ENCODE measurements at places on chromosomes 2 and 18.

DNA sequence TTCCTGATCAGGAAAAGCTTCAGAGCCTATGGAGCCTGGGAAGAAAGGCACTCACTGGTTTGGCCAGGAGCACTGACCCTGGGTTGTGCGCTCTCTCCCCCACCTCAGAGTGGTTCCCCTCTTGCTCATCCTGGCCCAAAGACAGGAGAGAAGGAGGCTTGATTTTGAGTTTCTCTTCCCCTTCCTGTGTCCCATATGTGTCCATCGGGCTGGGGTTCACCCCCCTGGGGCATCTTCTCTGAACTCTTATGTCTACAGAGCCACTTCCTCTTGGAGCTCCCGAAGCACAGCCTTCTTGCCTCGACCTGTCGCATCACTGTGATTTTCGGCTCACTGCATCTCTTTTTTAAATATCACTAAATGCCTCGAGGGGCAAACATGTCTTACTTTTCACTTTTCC, 692.3 kb downstream of the RNF144A start:
- no peak for DNase-seq

DNA sequence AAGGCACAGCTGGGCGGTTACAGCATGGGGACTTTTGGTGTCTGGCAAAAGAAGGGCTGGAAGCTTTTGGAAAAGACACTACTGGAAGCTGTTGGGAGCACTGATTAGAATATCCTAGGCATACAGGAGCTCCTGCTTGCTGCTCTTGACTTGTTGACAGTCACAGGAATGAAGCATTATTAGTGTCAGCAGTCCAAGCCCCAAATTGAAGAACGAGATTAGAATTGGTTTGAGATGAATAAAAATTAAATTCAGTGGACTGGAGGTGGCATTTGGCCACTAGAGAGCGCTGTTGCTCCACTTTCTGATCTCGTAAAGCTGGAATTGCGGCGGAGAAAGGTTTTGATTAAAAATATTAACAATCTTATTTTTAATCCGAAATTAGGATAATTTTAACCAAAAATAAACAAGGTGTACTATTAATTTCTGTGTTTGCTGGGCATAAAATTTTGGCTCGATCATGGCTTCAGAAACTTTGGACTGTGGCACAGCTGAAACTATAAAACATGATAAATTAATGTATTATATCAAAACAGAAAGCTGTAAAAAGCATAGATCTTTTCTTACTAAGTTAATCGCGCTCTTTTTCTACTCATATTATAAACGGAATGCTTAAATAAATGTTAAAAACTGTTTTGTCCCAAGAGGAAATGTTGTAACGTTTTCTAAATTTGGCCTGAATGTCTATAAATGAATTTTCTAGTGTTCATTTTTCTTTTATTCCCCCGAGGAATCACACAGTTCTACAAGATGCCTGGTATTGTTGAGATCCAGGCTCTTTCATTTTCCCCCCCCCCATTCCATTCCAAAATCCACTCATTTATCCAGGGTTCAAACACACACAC, 2.4 kb upstream of the HOXD8 start:
- DNase-seq = no peak

DNA sequence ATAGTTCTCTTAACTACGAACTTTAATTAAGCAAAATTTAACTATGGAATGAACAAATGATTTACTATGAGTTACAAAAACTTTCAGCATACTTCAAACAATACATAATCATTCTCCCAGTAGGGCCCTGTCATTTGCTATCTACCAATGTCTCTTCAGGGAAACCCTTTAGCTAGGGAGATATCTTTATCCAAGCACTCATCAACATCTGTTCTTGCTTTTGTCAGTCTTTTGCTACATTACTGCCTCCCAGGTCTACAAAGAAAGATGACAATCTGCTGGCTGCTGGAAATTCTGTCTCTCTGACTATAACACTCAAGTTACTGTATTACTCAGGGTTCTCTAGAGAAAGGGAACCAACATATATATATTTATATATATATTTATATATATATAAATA, 1626.3 kb upstream of the CELF4 start:
- DNase-seq = no peak

DNA sequence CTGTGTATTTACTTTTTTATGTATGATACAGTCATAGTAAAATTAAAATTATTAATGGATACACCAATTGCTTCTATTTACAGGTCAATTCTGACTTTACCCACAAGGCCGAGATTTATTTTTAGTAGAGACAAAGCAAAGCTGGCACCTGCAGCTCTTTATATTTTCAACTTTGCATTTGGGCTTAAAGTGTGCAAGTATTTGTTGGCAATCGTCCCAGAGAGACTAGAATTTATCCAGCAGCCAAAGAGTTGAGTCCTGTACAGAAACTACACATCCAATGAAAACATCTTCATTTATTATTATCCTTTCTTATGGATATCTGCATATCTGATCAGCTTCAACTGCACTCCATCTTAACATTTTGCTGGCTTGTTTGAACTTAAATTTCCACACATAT, 485.6 kb downstream of the SOX11 start:
- no peak for DNase-seq

DNA sequence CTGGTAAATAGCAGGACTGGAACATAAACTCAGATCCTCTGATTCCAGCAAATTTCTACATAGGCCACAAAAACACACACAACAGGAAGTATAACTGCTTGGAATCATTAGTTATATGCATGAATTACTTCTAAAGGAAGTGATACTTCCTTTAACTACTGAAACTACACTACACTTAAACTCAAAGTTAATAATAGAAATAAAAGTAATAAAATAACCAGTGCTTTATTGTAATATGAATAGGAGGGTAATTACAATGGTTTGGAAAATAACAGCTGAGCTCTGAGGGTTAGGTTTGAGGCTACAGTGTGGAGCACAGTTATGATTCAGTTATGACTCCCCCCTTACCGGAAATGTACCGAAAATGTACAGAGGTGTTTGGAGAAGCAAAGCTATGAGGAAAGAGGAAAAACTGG, 18.5 kb upstream of the POLI start:
- DNase-seq = no peak

DNA sequence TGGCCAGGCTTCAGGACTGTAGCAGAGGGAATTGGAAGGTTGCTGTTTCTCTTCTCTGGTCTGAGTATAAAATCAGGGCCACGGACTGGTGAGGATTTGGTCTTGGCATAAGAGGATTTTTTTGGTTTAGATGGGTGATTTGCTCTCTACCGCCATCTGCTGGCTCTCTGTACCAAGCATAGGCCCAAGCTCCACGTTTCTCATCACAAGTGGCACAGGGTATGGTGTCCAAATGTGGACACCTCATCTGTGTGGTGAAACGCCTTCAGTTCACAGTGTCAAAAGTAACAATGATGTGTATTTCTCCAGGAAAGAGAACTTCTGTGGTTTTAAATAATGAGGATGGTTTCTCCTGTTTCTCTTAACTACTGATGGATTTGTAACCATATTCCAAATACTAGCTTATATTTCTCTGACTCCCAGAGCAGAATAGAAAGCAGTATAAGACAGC, 115.1 kb downstream of the EML6 start:
- no peak for DNase-seq

DNA sequence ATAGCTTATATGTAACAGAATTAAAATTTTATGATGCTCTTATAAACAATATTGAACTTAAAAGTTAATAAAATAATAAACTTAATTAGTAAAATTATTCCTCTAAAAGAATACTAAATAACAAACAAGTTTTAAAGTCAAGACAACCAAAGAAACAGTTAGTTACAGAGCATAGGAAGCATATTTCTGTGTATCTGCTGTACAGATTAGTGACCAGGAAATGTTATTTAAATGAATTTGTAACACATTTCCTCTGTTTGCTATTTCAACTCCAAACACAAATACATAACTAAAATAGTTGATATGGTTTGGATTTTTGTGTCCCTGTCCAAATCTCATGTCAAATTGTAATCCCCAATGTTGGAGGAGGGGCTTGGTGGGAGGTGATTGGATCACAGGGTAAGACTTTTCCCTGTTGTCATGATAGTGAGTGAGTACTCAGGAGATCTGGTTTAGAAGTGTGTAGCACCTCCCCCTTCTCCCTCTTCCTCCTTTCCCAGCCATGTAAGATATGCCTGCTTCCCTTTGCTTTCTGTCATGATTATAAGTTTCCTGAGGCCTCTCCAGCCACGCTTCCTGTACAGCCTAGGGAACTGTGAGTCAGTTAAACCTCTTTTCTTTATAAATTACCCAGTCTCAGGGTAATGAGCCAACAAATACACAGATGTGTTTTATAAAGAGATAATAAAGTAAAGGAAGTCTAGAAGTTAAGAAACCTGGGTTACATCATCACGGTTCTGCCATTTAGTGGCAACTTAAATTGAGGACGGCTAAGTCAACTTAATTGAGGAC, 51.8 kb downstream of the ROCK2 start:
- DNase-seq = no peak

DNA sequence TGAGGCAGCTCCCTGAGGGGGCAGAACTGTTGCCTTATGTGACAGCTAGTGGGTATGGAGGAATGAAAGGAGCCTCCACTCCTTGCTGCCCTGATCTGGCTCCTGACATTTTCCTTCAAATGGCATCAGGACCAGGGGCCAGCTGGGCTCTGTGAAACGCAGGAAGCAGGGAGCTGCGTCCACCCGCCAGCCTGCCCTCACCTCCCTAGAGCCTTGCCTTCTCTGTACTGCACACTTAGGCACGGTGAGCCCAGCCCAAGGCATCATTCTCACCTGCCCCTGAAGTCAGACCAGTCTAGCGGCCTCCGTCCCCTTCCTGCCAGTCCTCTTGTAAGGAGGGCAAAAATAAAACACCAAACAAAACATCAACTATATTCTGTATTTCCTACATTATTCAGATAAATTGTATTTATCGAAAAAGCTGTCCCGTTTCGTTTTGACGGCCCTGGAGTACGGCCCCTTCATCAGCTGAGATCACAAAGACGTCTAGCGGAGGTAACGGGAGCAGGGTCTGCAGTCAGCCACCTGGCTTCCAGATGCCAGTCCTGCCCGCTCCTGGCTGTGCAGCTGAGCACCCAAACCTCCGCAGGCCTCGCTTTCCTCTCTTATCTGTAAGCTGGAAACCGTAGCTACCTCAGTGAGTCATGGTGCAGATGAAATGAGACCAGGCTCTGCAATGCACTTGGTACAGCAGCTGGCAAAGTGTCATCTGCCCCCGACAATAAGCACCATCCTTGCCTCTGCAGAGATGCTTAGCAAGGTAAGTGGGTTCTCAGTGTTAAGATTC, 6.9 kb upstream of the CTDP1 start:
- no peak for DNase-seq

Data from D721Med (cell line).